Psoas muscle (tissue), 8 donors: ENCODE measurements at places on chromosomes 2 and 18. TPM values are rescaled to one million over a fixed set of nuclear protein-coding genes. Genes with fewer than 3 reads are reported as not detected.

GRCh38 chr2:27471961-27472360 is 17.6 kb downstream of the IFT172 start:
- no peak for DNase-seq

DNA sequence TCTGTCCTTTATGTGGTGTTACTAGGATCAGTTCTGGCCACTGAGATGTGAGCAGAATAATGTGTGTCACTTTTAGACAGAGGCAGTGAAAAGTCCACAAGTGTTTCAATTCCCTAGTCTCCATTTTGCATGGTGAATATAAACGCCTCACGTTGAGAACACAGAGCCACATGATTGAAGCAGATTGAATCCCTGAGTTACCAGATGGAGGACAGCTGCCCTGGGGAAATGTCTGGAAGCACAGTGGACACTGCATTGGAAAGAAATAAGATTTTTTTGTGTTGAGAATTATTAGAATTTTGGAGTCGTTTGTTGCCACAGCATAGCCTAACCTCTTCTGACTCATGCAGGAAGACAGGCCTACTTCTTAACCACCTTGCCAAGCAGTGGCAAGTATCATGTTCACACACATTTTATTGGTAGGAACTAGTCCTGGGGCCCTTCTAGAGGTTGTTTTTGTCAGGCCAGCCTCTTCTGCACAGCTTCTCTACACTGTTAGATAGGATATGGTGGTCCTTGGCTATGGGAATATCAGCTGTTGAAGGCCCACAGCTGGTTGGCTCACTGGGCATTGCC is 188.6 kb downstream of the TMEM182 start:
- no peak for DNase-seq

- no peak for DNase-seq
These were observed 8.5 kb downstream of the SEC11C start for GRCh38 chr18:59148192-59148591.

DNA sequence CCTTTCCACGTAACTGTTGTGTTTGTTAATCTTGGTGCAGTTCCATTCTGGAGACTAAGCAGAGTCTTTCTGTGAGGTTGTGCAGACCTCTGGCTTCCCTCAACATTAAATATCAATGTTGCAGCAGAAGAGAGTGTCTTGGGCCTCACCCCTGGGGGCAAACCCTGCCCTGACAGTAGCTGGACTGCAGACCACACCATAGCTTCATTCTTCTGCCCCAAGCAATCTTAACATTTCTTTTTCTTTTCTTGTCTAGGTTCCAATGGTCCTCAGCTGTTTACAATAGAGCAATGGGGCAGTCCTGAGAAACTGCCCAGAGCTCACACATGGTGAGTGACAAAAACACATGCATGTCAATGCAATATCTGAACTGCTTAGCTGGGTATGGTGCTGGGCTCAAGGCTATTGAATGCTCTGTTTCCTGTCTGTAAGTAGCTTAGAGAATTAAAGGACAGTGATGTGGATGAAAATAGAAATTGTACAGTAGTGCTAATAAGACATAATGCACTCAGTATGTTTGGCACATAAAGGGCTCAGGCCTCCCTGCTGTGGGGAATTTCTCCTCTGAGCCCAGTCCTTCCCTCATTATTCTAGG is 237.6 kb downstream of the ALPK2 start:
- DNase-seq = no peak

Gene SLC9A2
- total RNA-seq = 4.8 TPM
